ENCODE measurements at places on chromosomes 13 and 19.

DNA sequence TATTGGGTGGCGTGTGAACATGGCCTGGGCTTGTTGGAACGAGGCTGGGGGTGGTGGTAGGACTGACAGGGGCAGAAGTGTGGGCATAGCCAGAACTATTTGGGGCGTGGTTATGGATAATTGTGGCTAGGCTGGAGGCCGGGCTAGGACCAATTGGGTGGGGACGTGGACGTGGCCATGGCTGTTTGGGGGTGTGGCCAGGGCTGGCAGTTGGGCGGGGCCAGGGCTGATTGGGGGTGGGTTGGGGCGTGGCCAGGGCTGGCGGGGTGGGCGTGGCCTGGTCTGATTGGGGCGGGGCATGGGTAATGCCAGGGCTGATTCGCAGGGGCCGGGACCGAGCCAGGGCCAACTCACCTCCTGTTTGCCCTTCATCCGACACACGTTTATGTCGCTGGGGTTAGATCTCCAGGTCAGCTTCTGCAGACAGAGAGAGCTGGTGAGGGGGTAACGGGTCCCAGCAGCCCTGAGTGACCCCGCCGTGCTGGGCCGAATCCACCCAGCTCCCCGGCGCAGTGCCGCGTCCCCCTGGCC, 2.8 kb downstream of the SEMA6B start:
- peak; percentile 62 for DNase-seq

DNA sequence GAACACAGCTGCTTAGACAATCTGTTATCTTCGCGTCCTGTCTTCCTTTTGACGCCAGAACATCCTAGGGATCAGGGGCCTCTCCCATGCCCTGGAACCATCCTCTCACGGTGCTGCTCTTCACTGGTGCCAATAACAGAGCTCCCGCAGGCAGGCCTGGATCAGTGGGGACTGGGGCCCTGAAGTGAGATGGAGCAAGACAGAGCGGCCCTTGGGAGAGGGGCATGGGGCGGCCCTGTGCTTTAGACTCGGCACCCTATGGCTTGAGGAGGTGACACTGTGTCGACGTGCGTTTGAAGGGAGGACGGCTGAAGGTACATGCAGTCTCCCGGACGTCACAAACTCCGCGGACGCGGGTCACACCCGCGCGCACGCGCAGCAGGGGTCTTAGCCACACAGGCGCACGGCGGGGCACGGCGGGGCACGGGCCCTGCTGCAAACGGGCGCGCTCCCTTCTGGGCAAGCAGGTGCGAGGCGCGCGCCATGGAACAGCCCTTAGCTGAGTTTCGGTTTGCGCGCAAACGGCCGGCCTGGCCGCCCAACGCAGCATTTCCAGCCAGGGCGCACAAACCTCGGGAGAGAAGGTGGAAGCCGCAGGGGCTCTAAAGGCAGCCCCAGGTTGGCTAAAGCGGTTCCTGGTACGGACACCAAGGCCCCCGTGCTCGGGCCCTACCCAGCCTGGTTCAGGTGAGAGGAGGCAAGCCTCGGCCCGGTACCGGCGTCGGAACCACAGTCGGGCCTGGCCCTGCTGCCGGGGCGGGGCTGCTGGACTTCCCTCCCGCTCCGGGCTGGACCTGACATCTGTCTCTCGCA, 16.5 kb upstream of the RNF17 start:
- no peak for DNase-seq

GRCh38 chr13:76516013-76516412, 370.2 kb downstream of the KCTD12 start:
- no peak for DNase-seq

GRCh38 chr19:41175801-41176777, 16.9 kb upstream of the CYP2S1 start:
- DNase-seq, result no peak

DNA sequence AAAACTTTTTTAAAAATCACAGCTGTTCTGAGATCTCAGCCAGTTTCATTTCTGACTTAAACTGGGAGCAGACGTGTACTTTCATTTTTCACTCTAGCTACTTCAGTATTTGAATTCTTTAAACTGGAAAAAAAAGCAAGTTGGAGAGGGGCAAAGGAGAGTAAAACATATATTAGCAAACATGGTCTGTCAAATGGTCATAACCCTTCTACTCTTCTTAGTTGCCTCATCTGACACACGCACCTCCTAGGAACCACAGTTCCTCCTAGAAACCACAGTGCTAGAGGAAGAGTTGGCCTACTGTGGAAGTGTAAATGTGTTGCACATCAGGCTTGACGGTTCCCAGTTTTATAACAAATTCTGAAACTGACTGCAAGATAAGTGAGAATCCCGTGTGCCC, 47.2 kb downstream of the TM9SF2 start:
- no peak for DNase-seq

- DNase-seq, result no peak
Observed at GRCh38 chr19:3338541-3339181, 27.7 kb upstream of the NFIC start.

GRCh38 chr19:12825254-12826131, 8.9 kb downstream of the RTBDN start:
- DNase-seq, result no peak

- DNase-seq, result no peak
Observed at GRCh38 chr19:40807147-40808020, 8.4 kb downstream of the EGLN2 start.

GRCh38 chr13:112890316-112891145, 78.5 kb upstream of the MCF2L start:
- DNase-seq, result no peak

- no peak for DNase-seq
Observed at GRCh38 chr13:41994696-41995095, 33.8 kb upstream of the VWA8 start.

DNA sequence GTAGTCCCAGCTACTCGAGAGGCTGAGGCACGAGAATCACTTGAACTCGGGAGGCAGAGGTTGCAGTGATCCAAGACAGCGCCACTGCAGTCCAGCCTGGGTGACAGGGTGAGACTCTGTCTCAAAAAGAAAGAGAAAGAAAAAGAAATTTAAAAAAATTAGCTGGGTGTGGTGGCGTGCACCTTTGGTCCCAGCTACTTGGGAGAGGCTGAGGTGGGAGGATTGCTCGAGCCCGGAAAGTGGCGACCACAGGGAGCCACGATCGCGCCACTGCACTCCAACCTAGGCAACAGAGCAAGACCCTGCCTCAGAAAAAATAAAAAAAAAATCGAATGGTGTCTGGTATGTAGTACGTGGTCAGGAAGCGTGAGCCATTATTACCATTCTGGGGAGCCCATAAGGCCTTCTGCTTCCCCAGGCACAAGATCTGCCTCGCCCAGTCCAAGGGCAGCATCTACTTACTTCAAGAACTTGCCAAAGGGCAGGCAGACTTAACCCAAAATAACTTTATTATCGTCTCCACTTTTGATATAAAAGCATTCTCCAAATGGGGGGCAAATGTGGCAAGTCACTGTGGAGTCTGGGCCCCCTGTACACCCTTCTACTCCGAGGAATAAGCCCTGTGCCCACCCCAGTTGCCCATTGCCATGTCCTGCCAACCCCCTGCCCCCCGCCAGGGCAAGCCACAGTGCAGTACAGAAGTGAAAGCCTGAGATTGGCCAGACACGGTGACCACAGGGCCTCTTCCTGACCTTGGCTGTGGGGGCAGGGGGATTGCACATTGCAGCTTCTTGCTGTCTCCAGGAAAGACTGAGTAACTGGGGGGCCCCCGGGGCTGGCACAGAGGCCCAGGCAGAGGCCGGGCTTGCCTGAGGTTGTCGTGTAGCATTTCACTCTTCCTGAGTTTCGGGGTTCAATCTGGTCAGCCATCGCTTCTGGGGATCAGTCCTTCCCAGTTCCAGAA, 12.6 kb downstream of the CCL25 start:
- DNase-seq, result no peak

- DNase-seq, result no peak
Observed at GRCh38 chr19:38293281-38293680, 10.8 kb upstream of the C19orf33 start.

DNA sequence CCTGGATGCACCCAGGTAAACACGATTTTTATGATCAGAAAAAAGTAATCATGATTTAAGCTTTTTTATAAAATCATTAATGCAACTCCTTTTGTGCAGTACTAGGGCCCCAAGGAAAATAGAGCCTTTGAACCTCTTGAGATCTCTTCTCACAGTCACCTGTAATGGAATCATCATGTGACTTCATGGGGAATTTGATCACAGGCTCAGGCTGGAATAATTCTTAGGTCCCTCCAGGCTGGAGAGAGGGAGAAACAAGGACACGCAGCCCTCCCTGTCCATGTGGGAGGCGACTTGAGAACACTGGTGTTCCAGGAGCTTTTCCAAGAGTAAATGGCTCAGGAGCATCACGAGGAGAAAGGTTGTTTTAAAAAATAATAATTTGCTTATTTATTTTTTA, 156.1 kb downstream of the NUFIP1 start:
- no peak for DNase-seq

DNA sequence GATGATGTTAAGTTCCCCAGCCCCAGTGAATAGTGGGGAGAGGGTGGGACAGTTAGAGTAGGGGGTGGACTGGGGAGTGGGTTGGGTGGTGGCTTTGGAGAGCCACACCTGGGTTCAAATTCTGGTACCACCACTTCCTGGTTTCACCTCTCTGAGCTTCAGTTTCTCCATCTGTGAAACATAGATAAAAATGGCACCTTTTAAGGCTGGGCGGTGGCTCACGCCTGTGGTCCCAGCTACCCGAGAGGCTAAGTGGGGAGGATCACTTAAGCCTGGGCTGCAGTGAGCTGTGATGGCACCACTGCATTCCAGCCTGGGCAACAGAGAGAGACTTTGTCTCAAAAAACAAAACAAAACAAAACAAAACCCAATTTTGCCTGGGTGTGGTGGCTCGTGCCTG, 5.9 kb downstream of the VAV1 start:
- DNase-seq, result no peak

DNA sequence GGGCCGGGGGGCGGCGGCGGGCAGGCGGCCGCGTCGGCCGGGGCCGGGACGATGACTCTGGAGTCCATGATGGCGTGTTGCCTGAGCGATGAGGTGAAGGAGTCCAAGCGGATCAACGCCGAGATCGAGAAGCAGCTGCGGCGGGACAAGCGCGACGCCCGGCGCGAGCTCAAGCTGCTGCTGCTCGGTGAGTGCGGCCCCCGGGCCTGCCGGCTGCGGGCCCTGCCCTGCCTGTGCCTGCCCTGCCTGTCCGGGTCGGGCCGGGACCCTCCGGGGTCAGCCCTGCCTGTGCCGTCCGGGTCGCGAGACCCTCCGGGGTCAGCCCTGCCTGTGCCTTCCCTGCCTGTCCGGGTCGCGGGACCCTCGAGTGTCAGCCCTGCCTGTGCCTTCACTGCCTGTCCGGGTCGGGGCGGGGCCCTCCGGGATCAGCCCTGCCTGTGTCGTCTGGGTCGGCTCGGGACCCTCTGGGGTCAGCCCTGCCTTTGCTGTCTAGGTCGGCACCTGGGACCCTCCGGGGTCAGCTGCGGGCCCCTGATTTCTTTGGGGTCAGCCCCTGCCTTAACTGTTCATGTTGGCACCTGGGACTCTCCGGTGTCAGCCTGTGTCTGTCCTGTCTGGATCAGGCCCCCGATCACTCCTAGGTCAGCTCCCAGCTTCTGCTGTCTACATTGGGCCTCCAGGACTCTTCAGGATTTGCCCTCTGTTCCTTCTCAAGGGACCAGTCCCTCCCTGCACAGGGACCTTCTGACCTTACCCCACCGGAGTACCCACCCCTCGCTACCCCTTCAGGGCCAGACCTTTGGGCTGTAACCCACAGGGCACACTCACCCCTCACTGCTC, 659 bp downstream of the GNA11 start:
- no peak for DNase-seq

DNA sequence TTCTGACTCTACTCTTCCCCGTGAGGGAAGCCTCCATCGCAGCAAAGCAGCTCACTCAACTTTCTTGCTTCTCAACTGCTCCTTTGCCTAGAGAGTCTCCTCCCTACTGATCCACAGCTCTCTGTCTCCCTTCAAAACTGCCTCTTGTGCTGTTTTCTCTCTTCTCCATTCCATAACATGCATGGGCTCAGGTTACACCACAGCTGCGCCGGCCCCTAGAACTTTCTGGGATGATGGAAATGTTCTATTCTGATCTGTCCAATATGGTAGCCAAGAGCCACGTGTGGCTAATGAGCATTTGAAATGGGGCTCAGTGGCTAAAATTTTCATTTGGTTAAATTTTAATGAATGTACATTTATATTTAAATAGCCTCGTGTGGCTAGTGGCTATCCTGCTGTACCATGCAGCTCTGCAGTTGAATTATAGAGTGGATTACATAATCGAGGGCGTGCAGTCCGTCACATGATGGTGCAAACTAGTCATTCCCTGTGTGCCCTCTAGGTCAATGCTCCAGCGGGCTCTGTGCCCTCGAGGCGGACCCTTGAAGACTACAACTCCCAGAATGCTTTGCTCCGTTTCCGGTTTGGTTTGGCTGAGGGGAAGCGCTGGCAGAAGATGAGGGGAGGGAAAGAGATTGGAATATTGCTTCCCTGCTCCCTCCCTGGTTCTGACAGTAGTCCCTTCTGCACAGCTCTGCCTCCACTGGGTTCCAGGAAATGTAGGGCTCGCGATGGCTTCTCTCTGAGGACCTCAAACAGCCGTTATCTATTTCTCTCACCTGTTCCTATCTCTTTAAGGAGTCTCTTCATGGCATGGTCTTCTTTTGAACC, 109.8 kb downstream of the CACNA1A start:
- no peak for DNase-seq

GRCh38 chr19:42475366-42475765, 32.6 kb upstream of the CXCL17 start:
- no peak for DNase-seq

- no peak for DNase-seq
Observed at GRCh38 chr19:10102787-10103236, 334 bp upstream of the ANGPTL6 start.

DNA sequence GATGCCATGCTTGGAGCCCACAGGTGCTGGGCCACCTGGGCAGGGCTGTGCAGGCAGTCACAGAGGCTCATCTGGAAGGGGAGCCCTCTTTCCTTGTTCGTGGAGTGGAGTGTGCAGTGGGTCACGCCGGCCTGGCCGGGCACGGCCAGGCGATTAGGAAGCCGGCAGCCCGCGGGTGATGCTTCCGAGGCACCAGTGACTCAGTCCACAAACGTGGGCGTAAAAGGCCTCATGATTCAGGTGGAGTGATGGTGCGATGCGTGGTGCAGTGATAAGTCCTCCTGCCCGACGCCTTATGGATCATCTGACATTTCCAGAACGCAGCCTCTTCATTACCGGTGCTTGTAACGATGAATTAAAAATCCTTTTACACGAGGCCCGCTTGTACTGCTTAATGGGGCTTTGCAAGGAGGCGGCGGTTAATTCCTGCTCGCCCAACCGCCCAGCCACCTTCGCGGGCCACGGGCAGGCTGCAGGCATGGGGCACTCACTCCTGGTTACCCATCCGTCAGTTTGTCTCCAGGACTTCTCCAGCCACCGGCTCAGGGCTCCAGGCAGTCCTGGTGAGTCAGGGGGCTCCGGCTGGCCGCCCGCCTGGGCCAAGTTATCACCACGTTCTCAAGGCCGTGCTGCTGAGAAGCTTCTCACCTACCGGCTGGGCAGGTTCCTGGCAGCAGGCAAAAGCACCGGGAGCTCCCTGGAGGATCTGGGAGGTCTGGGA, 172.4 kb downstream of the KDM4B start:
- no peak for DNase-seq

DNA sequence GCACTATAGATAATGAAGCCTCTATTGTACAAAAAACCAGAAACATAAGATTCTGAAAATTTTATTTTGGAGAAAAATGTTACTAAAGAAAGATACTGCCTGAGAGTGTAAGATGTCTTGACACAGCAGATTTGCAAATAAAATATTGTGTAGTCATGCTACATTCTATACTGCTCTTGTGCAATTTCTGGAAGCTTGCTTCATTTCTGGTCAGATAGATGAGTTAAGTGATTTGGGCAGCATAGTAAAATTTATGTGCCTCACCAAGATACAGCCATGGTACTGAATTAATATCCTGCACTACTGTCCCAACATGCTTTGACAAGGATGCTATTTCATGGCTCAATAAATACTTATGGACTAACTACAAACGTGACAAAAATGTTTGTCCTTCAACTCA, 55.1 kb upstream of the STARD13 start:
- DNase-seq, result no peak
